T-helper 2 cell (primary cell): ENCODE measurements at places on chromosomes 2 and 18.

DNA sequence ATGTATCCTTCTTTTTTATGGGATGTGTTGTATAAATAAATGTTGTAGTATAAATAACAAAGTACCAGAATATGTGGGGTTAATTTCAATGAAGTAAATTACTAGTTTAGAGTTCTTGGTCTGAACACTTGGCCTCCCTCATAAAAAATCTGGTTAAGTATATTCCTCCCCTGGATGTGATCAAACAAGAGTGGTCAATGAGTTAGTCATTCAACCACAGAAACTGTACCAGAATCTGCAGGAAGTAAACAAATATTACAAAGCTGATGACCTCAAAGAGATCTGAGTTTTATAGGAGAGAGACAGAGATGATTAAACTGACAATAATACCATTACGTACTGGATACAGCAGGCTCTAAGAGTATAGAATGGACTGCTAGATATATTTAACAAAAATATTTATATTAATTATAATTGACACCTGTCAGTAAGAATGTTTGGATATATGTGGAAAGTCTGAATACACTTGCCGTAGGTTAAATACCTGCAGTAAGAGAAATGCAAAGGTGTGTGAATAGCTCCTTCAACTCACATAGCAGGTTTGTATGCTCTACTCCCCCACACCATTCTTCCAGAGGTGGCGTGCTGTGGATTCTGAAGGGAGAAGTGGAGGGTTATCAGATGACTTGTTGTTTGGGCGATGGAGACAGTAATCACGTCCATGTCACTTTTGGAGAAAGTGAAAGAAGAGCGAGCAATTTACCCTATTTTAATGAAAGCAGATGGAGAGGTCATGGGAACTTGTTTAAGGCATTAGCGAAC lies 108.3 kb upstream of the LRATD1 start:
- no peak for DNase-seq

- DNase-seq, result no peak
Measured at GRCh38 chr2:85623991-85624390, 8.0 kb downstream of the USP39 start.

GRCh38 chr18:58258692-58259342 lies 214.8 kb downstream of the NEDD4L start:
- no peak for DNase-seq

- no peak for DNase-seq
Measured at GRCh38 chr2:208609166-208609804, 202.7 kb downstream of the PTH2R start.

DNA sequence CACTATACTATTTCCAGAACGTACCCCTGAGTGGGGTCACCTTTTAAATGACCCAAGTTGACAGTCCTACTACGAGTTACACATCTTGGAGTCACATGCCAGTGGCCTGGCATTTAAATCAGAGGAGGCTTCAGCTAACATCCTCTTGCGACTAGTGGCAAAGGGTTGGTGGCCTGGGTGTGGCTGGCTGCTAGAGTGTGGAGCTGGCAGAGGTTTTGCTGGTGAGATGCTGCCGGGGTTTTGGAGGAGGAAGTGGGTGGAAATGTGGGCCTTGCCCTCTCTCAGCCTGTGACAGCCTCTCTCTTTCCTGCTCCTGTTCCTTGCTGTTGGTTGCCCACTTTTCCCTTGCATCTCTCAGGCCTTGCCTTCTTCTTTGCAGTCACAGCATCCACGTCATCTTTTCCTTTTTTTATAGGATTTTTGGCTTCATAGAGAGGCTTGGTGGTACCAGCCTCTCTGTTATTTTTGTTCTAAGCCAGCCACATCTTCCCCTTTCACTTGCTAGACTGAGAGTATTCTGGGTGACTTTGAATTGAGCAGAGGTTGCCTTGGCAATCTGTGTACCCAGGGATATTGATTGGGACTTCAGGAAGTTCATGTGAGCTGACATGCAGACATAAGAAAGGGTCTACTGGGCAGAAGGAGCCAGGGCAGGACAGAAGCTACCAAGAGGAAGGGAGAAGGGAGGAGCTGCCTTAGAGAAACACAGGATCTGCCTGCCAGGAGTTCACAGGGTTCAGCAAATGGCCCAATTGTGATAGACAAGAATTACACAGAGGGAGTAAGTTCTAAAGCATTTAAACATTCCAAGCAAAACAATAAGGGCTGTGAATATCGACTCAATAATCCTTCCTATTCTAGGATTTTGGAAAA lies 55.4 kb downstream of the CDC42EP3 start:
- peak; percentile 95 for DNase-seq

GRCh38 chr2:66587216-66587615 lies 152.3 kb downstream of the MEIS1 start:
- no peak for DNase-seq

GRCh38 chr2:119260646-119261492 lies 37.2 kb downstream of the STEAP3 start:
- DNase-seq, result no peak

DNA sequence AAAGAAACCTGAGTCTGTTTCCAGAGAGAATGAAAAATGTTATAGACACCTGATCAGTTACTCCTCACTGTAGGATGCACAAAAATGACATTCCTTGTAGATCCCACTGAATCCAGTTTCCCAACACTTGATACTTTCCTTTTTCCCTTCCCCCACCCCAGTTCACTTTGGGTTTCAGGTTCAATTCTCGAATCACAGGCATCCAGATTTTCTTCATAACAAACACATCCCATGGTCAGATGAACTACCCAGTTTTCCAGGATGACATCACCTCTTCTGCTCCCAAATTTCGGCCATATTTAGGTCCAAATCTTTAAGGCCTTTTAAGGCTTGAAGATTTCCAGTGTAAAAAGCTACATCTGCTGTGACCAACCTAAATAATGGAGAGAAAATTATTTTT lies 51.5 kb downstream of the UGP2 start:
- DNase-seq, result no peak

- no peak for DNase-seq
Measured at GRCh38 chr2:893311-893710, 57.3 kb upstream of the SNTG2 start.

- no peak for DNase-seq
Measured at GRCh38 chr2:121335294-121336290, 50.6 kb upstream of the TFCP2L1 start.

DNA sequence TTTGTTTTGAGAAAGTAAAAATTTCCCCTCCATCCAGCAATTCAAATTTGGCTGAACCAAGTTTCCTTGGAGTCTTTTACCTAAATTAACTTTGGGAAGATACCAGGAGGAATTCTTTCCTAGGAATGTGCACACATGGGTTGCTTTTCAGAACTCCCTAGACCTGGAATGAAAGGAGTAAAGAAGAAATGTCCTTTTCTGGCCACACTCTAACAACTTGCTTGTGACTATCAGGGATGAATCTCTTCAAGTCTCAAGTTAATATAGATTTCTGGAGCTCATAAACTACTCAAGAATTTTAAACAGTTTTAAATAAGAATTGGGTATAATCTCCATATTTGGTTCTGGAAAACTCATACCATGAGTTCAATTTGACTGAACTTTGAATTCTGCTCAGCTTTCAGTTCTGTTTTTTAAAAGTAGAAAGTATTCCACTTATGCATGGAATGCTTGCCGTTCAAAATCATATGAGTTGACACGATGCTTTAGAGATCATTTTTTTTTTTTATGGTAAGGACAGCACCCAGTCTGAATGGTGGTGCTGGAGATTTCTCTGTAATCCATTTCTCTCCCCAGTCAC lies 7.7 kb downstream of the RASGRP3 start:
- DNase-seq, result no peak

DNA sequence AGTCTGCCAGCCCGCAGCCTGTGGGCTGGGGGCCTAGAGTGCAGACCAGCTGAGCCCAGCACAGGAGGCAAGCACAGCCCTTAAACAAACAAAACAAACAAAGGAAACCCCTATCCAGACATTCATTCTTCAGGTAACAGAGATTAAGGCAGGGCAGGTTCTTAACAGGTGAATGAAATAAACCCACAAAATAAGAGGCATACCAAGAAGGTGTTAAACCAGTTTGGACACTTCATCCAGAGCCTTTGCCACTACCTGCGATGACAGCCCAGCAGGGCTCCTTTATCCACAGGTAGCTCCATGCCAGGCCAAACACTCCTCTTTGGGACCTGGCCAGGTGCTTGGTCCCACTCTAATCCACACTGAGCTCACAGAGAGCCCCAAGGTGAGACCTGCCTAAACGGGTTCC lies 209.7 kb upstream of the SIX2 start:
- no peak for DNase-seq

DNA sequence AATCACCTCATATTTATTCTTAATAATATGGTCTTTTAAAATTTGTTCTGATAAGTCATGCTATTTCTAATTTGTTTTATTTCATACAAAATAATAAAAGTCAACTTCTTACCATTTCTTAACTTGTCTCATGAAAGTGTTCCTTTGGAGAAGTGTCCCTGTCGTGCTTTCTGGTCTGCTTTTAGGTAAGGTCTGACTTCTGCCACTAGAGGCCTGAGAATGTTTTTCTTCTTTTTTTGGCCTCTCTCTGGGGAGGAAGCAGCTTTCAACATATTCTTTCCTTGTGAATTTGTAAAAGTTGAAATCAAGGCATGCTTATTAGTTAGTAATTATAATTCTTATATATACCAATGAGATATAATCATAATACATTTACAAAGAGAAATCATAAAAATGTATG lies 39.4 kb downstream of the MAP2 start:
- no peak for DNase-seq

DNA sequence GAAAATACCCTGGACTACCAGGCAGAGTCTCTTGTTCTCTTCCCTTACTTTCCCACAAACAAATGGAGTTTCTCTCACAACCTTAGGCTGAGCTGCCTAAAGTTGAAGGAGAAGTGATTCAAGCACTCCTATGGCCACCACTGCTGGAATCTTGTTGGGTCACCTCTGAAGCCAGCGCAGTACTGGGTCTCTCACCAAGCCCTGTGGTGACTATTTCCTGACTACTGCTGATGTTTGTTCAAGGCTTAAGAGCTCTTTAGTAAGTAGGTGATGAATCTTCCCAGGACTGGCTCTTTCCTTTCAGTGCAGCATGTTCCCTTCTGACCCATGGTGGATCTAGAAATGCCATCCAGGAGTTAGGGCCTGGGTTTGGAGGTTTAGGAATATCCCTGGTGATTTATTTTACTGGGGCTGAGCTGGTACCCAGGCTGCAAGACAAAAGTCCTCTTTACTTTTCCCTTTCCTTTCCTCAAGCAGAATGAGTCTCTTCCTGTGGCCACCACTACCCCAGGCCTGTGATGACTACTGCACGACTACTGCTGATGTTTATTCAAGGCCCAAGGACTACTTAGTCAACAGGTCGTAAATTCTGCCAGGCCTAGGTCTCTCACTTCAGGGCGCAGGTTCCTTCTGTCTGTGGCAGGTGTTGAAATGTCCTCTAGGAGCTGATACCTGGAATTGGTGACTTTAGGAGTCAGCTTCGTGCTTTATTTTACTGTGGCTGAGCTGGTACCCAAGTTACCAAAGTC lies 121.8 kb downstream of the SLC4A10 start:
- DNase-seq, result no peak

- DNase-seq, result no peak
Measured at GRCh38 chr18:37483221-37483971, 82.2 kb downstream of the CELF4 start.

DNA sequence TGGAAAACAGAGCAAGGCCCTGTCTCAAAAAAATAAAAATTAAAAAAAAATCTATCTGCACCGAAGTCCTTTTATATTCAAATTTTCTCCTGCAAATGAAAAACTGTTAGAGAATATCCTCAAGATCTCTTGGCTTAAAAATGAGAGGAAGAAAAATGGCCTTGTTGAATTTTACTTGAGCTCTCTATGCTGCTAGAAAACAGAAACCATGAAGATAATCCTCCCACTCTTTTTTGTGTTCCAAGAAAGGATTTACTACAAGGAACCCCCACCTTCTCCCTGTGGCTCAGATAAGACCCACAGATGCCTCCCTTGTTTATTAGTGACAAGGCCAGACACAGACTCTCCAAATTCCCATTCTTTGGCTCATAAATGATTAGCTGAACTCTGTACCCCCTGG lies 71.0 kb downstream of the SGPP2 start:
- DNase-seq, result no peak

DNA sequence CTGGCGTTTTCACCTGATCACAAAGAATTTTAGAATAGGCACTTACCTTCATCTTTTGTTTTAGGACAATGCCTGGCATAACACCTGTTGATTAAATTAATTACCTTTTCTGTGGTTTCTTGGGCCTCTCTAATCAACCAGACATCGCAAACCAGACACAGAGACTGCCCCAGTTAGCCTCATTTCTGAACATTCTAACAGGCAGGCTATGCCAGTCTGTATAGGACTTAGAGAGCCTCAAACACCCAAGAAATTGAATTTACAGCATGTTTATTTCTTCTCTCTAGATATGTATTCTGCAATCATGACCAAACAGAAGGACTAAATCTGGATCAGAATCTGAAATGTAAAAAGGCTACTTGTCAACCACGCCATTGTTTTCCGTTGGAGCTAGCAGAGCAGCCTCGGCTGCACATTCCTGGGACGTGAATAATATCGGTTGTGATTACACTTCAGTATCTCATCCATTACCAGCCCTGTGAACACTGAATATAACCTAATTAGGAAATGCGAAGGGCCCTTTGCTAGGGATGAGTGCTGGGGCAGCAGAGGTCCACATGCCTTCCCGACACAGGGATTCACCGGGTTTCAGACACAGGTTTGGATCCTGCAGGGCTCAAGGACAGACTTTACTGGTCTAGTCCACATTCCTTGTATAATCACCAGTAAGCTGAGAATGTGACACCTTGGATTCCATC lies 17.5 kb upstream of the CDC42EP3 start:
- no peak for DNase-seq

DNA sequence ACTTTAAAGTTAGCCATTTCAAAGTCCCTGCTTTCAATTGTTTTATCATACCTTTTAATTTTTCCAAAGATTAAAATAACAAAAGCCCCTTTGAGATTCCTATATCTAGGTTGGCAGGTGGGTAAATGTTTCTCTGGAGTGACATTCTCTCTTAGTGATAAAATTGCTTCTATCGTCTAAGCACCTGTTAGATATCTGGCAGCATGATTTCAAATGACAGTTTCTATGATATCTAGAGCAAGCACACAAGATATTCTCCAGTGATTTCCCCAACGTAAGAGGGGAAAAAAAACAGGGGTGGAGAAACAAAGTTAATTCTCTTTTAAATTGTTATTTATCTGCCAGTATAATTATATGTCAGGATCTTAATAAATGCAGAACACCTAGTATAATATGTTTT lies 610.2 kb downstream of the DSC3 start:
- DNase-seq, result no peak

DNA sequence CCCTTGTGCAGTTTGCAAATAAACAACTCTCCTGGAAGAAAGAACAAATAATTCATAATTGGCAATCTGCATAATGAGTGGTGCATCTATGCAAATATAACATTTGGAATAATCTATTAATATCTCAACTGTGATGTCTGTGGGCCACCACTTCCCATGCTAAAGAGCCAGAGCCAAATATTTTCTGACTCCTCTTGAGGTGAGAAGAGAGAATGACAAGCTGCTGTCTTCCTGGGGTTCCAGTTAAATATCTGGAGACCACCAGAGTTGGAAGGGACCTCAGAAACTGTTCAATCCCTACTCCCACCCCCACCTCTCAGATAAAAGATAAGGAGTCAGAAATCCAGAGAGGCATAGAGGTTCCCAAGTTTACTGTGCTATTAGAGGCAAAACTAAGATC lies 241.0 kb upstream of the SLC14A2 start:
- DNase-seq, result no peak

- DNase-seq, result no peak
Measured at GRCh38 chr2:72157871-72158771, 10.5 kb upstream of the CYP26B1 start.

- DNase-seq, result no peak
Measured at GRCh38 chr2:8152392-8153257, 529.2 kb upstream of the ID2 start.
